ENCODE measurements at places on chromosomes 5 and 9. TPM values are rescaled to one million over a fixed set of nuclear protein-coding genes. Genes with fewer than 3 reads are reported as not detected.

The SGCD gene
- not detected for polyA plus RNA-seq

The OBP2B gene
- not detected for polyA plus RNA-seq

The IRX1 gene
- 2.4 TPM for polyA plus RNA-seq

The SPINK1 gene
- polyA plus RNA-seq = not detected

The LCN1 gene
- not detected for polyA plus RNA-seq

GRCh38 chr9:26520141-26520540 lies 372.5 kb downstream of the CAAP1 start:
- no peak for DNase-seq

DNA sequence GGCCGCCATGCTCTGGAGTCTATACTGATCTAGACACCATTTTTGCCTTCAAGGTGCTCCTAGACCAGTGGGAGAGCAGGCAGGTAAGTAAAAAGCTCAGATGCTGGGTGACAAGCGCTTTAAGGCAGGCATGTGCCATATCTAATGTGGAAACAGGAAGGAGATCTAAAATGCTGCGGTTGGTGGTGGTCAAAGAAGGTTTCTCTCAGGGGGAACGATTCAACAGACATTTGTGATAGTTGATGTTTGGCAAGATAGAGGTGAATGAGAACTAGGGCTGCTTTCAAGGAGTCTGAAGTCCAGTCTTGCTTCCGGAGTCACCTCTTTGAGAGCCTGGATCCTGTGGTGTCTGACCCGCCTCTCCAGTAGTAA lies 146.2 kb upstream of the KLF4 start:
- no peak for DNase-seq

DNA sequence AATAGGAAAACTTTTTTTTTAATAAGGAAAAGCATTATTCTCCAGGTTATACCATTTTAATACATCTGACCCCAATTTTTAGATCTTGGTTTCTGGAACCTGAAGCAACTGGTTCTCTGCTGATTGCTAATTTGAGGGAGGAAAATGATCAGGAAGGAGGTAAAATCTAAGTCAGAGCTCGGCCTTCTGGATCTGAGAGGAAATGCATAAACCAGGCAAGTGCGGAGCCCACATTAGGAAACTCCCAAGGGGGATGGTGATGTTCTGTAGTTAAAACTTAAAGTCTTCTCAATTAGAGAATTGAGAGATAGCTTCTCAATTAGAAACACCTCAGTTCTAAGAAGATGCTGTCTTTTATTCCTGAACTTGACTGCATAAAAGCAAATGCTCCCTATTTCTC lies 113.5 kb downstream of the TSSK1B start:
- DNase-seq = no peak

- DNase-seq = no peak
These were observed 14.4 kb downstream of the FGD3 start for GRCh38 chr9:92961627-92962302.

DNA sequence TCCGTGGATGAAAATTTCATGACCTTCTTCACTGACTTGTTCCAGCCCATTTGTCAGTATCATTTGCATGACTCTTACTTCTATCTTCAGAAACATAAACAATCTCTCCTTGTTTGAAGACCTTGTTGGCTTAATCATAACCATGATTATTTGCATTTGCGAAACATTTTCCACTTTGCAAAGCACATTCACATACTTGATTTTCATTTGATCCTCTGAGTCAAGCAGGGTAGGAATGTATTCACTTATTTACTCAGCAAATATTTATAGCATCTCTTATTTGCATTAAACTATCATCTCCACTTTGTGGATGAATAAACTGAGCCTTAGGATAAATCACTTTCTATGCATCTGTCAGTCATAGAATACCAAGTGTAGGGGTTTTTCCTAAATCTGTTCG lies 343.0 kb upstream of the SGCD start:
- DNase-seq = no peak

DNA sequence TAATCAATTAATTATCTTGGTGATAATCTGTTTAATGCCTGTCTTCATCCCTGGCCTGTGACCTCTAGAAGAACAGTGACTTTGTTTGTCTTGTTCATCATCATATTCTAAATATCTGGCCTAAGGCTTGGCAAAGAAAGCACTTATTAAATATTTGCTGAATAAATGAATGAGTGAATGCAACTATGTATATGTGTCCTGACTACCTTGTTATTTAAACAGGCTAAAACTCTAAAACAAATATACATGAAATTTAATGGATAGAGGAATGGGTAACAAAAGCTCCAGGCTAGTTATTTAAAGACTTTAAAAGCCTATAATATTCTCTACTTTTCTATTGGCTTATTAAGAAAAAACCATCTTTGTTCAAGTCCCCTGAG lies 91.7 kb upstream of the CER1 start:
- no peak for DNase-seq

- DNase-seq = no peak
These were observed 376.8 kb downstream of the PIK3R1 start for GRCh38 chr5:68592351-68592750.

GRCh38 chr5:158938200-158938599 lies 161.5 kb downstream of the EBF1 start:
- DNase-seq = no peak

- DNase-seq = no peak
These were observed 280.8 kb downstream of the FANCC start for GRCh38 chr9:95036676-95037075.
